CD4-positive, alpha-beta T cell treated with Interleukin-15 for 4 hours (primary cell): ENCODE measurements at places on chromosomes 16 and 17.
A peak's percentile ranks its signal among the peaks of the same experiment; 100 is the strongest.

DNA sequence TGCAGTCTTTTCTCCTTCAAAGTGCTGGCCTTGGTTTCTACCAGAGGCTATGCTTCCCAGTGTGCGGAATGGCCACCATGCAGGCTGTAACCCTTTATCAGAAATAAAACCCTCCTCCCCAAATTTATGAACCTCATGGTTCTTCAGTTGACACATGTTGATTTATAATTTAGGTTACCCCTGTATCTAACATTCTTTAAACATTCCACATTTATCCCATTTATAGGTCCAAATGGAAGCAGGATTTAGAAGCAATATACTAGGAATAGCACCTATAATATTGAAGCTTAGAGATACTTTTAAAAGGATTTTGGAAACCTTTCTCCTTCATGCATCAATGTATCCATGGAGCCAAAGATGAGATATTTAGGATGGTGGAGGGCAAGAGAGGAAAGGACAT lies 438.8 kb upstream of the C16orf82 start:
- no peak for DNase-seq

- peak; percentile 46 for DNase-seq
Measured at GRCh38 chr17:7029659-7030058, 6.2 kb upstream of the SLC16A13 start.

GRCh38 chr16:19254611-19255010 lies 30.9 kb upstream of the CLEC19A start:
- DNase-seq = no peak

DNA sequence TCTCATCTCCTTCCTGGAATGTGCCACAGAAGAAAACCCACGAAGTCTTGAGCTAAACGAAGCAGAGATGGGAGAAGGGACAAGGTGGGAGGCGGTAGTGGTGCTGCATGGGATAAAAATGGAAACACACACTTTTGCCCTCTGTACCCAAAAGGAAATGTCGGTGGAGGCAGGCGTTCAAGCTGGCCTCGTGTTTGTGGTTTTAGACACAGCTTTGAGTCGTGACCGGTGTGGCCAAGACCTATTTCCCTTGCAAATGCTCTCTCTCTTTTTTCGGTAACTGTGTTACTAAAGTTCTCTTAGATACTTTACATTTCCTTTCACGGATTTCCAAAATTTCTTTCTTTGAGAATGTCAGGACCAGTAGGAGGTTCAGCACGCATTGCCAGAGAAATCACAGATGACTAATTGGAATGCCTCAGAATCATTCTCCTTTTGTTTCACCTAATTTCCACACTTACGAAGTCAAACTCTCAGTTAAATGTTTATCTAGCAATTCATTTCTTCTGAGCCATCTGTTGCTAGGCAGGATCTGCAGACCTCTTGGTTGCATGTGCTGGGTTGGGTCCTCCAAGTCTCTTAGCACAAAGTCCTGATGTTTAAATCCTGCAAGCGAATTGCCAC lies 412.3 kb downstream of the MAF start:
- DNase-seq = no peak

DNA sequence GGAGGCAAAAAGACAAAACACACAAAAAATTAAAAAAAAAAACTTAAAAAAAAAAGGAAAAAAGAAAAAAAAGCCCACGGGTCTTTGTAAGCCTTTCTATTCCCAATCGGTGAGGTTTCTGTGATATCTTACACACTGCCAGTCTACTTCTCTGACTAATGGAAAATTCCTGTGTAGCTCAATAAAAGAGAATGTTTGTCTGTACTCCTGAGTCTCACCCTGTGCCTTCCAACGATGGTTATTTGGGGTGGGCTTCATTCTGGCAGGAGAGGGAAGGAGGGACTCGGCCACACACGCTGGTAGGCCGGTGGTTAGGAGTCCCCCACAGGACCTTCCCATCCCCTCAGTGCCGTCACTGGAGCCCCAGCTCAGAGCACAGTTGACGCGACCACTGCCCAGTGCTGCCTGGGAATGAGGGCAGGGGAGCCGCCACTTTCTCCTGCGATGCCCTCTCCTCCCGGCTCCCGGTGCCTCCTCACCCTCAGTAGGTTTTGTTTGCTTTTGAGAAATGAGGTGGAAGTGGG lies 68.0 kb downstream of the AMFR start:
- no peak for DNase-seq

DNA sequence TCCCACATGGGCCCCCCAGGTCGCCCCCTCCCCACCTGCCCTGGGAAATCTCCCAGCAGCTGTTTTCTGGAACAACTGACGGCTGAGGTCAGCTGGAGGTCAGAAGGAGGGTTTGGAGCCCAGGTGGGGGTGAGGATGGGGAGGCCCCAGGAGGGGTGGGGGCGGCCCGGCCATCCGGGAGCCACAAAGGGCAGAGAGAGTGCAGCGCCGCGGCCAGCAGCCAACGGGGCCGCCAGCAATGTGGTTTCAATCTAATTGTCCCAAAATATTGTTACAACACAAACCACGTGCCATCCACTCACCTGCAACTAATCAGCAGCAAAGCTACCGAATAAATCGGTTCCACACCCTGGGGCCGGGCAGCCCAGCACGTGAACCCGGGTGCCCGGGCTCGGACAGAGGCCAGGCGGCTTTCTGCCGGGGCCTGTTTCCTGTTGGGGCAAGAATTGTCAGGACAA lies 28.3 kb upstream of the SLC38A10 start:
- no peak for DNase-seq

GRCh38 chr17:44065668-44066203 lies 735 bp downstream of the LSM12 start:
- DNase-seq = no peak
